ENCODE measurements at places on chromosomes 4 and X.

DNA sequence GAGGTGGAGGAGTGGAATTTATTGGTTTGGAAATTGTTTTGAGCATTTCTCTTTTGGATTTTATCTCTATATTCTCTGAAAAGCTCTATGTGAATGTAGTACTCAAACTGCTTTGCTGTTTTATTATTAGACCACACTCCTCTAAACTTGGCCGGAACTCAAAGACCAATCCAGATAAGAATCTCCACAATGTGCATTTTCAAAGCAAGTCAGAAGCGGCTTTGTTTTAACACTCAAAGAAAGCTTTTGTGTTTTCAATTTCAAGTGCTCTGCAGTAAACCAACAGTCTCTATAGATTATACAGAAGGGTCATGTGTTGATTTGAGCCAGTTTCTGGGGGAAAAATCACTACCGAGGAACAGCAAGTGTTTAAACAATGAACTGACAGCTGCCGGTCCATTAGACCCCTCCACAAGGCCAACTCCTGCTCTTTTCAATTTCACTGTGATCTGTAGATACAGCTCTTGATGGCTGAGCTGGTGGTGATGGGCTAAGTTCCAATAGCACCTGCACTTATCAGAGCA is 79.4 kb downstream of the FTHL17 start:
- DNase-seq, result no peak

DNA sequence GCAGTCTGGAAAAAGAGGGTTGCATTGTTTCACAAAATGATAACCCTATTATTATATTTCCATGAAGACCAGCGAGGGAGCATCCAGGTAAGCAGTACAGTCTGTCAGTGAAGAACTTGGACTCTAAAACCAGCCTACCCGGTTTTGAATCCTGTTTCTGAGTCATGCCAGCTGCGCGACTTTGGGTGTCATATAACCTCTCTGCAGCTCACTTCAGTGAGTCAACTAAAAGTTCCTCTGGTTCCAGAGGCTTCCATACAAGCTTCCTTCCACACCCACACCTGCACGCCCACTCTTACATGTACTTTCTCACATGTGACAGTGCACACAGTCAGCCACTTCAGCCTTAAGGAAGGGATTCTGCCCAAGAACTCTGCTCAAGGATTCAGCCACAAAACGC is 49.8 kb upstream of the PRPS2 start:
- DNase-seq, result no peak

DNA sequence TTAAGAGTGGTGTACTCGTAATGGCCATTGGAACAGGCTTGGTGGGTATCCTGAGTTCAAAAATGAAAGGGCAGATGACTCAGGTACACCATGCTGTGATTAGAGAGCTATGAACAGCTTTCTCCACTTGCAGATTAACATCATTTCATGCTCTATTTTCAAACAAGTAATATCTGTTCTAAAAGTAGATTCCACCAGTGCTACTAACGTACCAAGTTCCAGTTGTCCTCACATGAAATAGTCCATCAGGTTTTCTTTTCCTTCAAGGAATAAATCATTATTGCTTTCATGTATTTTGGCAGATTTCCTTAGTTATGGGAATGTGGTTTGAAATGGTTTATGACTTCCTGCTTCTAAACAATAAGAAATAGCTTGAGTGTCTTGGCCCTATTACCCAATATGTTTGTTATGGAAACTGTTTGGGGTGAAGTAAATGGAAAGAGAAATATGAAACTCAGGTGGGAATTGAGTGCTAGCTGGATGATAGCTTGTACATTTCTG is 49.9 kb downstream of the PCDH7 start:
- no peak for DNase-seq

- DNase-seq, result no peak
Measured at GRCh38 chrX:132258509-132258908, 39.3 kb upstream of the RAP2C start.

DNA sequence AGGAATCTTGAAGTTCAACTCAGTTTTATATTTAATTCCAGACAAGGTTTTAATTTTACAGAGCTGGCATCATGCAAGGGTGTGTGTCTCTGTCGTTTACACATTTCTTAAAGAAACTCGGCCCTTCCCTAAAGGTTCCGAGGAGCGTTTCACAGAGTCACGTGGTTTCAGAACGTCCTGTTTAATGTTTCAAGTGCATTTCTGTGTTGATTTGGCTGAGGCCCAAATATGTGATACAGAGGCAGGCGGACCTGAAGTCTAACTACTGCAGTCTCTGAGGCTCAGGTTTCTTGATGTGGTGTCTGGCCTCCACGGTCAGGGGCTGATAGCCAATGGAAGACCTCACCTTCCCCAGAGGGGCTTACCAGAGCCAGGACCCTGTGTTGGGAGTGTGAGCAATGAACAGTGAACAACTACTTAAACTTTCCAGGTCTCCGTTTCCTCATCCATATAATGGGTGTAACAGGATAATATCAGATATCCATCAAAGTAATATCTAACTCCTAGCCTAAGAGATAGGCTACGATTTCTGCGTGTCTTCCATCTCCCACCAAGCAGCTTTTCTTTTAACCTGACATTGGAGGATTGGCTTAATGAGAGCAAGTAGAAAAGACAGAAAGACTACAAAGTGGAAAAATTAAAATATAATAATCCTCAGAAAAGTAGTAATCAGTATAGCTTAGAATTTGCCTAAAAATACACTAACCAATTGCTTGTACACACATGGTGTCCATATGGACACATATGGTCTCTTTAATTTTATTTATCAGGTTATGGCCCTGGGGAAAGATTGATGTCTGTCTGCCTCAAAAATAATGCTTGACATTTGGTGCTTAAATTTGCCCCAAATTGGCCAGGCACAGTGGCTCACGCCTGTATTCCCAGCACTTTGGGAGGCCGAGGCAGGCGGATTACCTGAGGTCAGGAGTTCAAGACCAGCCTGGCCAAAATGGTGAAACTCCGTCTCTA is 50.0 kb upstream of the TRIM2 start:
- DNase-seq, result no peak

DNA sequence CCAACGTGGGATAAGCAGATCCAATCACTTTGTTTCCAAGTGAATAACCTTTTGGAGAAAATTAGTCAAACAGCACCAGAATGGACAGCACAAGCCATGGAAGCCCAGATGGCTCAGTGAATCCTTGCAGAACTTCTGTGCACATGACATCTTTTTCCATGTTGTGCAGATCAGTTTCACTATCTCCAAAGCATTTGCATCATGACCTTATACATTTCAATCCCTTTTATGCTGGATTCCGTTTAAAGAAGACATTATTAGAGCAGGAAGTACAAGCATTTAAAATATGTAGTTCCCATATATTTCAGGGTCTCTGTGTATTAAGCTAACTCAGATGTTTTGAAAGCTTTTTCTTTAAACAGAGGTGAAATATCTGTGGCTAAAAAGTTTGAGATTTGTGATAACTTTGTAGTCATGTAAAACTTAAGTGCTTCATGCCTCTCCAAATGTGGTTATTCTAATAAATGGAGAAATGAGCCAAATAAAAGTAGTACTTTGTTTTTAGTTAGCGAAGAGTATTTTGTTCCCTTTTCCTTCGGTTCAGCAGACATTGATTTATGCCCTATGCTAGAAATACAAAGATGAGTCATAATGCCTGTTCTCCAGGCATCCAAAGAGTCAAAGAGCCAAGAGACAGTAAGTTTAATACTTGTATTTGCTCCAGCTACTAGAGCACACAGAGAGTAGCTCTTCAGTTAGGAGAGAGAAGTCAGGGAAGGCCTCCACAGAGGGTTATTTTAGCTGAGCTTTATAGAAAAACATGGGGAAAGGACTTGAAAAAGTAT is 39.0 kb downstream of the PLAC8 start:
- peak; percentile 18 for DNase-seq

GRCh38 chr4:1491328-1492141 is 85.3 kb upstream of the NKX1-1 start:
- peak; percentile 4 for DNase-seq

GRCh38 chr4:14646831-14647230 is 355.4 kb upstream of the CPEB2 start:
- no peak for DNase-seq

- no peak for DNase-seq
Measured at GRCh38 chrX:58044130-58044529, 133.9 kb upstream of the ZXDA start.
